Amygdala (tissue), 56 donors: ENCODE measurements at places on chromosomes 11 and 22.

- DNase-seq: no peak
Observed at GRCh38 chr11:109424901-109425300, 2.9 kb downstream of the C11orf87 start.

DNA sequence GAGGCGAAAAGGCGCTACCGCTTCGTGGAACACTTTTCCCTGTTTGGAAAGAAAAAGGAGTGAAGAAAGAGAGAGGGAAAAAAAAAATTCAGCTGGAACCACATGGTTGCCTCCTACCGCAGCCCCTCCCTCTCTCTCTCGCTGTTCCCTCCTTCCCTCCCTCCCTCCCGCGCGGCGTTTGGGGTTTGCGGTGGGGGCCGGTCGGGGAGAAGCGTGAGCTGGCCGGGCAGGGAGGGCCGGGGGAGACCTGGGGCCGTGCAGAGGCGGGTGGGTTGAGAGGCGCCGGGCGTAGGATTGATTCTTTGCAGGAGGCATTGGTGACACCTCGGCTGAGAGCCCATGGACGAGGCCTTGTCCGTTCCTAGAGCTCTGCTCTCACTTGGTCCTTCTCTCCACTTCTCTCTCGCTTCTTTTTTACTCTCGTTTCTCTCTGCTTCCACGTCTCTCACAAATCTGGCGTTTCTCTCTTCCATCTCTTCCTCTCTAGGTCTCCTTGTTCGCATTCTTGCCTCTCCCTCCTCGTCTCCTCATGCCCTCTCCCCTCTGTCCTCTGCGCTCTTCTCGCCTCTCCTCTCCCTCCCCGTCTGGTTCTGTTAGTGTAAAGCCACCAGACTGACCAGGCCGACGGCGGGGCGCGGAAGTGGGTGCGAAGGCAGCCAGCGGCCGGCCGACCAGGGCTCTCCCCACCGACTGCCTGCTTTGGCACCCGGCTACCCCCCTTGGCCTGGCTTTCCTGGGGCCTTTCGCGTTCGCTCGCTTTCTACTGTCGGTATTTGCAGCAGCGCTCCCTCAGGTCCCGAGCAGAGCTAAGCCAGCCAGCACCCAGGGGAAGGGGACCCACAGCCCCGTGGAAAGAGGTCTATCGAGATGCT, at the start of gene CLMP:
Gene CLMP (minus strand): TSS at position 61 of the 872 bp plus-strand sequence. CDS start 308 bp downstream, outside the sequence.
- no peak for DNase-seq

DNA sequence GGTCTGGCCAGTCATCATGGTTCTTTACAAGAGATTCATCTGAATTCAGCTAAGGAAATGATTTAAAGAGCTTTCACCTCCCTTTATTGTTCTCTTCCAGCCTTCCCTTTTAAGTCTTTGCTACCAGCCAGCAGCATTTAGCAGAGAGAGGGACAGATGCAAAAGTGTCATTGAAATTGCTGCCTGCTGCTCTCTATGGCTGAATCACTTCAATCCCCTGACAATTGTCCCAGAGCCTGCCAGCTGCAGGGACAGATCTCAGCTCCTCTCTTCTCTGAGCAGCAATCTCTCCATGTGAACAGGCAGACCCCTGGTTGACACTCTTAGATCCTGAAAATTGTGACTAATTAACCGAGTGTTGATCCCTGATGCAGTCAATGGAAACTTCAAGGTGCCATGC, 816.9 kb upstream of the CCDC90B start:
- peak; percentile 24 for DNase-seq

DNA sequence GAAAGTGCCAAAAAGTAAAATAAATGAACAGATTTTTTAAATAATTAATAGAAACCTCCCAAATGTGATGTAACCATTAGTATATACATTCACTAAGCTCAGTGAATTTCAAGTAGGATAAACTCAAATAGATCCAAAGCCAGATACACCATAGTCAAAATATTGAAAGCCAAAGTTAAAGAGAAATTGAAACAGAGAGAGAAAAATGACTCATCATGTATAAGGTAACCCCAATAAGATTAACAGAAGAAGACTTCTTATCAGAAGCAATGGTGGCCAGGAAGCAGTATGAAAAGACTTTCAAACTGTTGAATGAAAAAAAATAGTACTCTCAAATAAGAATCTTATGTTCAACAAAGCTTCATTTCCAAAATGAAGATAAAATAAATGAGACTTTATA, 70.5 kb downstream of the LUZP2 start:
- DNase-seq: no peak

- no peak for DNase-seq
Observed at GRCh38 chr11:94998285-94998684, 24.8 kb downstream of the KDM4D start.

- DNase-seq: no peak
Observed at GRCh38 chr11:13896175-13896980, 66.1 kb upstream of the SPON1 start.

GRCh38 chr11:36238036-36238631, 51.1 kb downstream of the COMMD9 start:
- no peak for DNase-seq

DNA sequence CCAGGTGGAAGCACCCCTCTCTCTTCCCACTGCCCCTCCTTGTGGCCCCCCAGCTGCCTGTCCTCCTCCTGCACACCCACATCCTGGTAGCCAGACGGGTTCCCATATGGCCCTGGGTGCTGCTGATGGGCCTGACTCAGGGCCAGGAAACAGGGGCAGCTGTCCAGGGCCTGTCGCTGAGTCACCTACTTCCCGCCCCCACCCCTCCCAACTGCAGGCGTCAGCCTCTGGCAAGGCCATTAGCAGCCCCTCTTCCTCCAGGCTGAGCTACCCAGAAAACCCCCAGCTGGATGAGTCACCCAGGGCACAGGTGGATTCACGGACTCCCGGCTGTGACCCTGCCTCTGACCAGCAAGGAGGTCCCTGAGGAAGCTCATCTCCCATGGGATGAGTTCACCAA, 6.9 kb upstream of the GAL start:
- no peak for DNase-seq

DNA sequence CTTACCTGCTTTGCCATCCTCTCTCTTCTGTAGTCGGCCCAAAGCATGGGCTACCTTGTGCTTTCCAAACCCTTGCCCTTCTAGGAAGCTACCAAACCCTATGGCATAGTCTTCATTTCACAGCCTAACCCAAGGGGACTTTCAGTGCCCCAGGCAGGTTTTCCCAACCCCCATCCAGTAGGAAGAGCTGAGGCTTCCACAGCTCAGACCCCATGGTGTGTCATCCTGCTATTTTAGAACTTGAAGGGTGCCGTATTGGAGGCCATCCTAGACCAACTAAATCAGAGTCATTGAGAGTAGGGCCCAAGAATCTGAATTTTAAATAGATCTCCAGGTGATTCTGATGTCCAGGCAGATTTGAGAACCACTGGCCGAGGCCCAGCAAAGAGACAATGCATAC, 31.9 kb upstream of the TUB start:
- no peak for DNase-seq

GRCh38 chr11:6629892-6630631, 10.8 kb upstream of the TPP1 start:
- DNase-seq: no peak

GRCh38 chr11:9745411-9746211, 81.7 kb downstream of the SWAP70 start:
- no peak for DNase-seq

DNA sequence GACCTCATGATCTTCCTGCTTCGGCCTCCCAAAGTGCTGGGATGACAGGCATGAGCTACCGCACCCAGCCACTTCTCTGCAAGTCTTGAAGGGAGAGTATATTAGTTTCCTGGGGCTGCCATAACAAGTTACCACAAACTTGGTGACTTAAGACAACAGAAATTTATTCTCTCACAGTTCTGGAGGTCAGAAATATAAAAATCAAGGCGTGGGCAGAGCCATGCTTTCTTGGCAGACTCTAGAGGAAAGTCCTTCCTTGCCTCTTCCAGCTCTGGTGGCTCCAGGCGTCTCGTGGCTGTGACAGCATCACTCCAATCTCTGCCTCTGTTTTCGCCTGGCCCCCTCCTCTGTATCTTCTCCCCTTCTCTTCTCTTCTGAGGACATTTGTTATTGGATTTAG, 110.2 kb upstream of the NAV2 start:
- no peak for DNase-seq

- no peak for DNase-seq
Observed at GRCh38 chr11:116506263-116506825, 266.4 kb downstream of the BUD13 start.

- no peak for DNase-seq
Observed at GRCh38 chr11:91686281-91686680, 538.3 kb upstream of the FAT3 start.

- DNase-seq: peak; percentile 22
Observed at GRCh38 chr11:131408025-131408640, 37.7 kb downstream of the NTM start.

- DNase-seq: no peak
Observed at GRCh38 chr22:45546333-45547015, 43.8 kb downstream of the FBLN1 start.

GRCh38 chr22:28855355-28856094, 27.8 kb upstream of the ZNRF3 start:
- DNase-seq: peak; percentile 9
